ENCODE measurements at places on chromosomes 1 and 21.

- DNase-seq = no peak
Measured at GRCh38 chr1:159853417-159854115, 8.9 kb downstream of the VSIG8 start.

DNA sequence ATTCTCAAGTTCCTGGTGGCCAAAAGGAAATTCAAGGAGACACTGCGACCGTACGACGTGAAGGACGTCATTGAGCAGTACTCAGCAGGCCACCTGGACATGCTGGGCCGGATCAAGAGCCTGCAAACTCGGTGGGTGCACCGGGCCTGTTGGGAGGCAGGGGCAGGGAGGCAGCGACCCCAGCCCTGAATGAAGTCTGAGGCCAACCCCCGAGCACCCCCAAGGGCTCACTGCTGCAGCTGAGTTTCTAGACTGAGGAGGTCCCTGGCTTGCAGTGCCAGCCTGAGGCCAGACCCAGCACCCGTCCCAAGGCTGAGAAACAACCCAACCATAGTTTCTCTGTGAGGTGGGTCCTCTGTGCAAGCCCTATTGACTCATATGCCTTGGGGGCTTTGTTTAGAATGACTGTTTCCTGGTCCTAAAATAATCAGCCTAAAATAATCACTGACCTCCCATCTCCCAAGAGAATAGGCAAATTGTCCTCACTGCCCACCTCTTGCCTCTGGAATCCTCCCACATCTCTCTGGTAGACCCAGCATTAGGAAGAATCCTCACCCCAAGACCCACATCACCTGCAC lies 27.1 kb downstream of the CITED4 start:
- no peak for DNase-seq

GRCh38 chr1:162697140-162697895 lies 65.1 kb downstream of the DDR2 start:
- DNase-seq = no peak

- DNase-seq = no peak
Measured at GRCh38 chr1:239558991-239559390, 172.6 kb downstream of the CHRM3 start.

DNA sequence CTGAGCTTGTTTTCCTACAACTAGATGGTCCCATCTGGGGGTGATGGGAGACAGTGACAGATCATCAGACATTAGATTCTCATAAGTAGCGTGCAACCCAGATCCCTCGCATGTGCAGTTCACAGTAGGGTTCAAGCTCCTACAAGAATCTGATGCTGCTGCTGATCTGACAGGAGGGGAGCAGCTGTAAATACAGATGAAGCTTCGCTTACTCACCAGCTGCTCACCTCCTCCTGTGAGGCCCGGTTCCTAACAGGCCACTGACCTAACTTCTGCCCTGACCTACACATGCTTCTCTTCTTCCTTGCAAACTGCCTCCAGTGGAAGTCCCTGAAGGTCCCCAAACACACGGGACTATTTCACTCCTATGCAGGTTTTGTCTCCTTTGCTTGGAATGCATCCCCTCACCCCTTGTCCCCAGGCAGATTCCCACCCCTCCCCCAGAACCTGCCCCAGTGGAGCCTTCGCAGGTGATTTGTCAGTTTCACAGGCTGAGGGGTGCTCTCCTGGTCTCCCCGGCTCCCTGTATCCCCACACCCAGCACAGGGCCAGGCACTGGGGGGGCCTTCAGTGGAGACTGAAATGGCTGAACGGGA lies 5.7 kb upstream of the ZBTB48 start:
- no peak for DNase-seq

- no peak for DNase-seq
Measured at GRCh38 chr1:165281207-165281901, 75.2 kb downstream of the LMX1A start.

DNA sequence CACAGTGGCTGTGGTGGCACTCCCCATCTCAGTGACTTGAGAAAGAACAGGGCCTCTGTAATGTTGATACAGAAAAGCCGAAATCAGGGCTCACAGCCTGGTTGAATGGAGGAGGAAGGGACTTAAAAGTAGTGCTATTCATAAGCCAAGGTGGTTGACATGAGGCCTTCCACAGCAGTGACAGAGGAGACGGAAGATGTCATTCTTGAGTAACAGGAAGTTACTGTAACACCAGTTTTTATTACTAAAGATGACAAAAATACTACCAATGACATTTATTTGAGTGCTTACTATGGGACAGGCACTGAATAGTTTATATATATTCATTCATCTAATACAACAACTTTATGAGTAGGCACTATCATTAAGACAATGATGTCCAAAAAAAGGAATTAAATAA lies 52.8 kb upstream of the GNG12 start:
- no peak for DNase-seq

DNA sequence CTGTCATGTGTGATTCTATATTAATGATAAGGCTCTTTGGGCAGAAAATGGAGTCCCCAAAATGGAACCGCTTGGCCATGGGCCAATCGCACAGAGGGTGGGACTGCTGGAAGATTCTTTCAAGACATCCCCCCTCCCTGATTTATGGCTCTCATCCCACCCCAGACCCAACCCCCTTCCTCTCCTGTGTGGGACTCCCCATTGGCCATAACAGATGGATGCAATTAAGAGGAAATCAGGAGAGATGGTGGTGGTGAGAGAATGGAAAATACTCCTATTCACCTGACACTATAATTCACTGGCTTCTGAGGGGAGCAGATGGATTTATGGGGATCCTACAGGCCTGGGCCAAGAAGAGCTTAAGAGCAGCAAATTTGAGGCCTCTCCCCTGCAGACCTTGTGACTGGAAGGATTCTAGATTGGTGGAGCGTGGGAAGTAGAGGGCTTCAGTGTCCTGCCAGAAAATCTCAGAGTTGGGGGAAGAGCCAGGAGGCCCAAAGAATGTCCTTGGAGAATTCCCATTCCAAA lies 1.7 kb downstream of the IGFN1 start:
- DNase-seq = no peak

DNA sequence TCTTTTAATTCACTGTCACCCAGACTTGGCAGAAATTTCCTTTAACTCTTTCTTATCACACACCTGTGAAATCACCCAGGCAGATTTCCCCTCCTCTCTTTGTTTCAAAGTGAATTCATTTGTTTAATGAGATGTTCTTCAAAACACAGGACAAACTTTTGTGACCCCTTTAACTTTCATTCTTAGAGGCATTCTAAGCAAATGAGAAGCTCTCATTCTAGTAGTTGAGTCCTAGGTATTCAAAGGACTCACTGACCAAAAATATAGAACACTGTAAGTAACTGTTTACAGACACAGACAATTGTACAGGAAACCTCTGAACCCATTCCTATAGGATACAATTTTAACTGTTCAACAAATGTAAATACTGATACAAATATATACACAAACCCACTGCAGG lies 16.9 kb downstream of the LRRC8C start:
- DNase-seq = no peak

DNA sequence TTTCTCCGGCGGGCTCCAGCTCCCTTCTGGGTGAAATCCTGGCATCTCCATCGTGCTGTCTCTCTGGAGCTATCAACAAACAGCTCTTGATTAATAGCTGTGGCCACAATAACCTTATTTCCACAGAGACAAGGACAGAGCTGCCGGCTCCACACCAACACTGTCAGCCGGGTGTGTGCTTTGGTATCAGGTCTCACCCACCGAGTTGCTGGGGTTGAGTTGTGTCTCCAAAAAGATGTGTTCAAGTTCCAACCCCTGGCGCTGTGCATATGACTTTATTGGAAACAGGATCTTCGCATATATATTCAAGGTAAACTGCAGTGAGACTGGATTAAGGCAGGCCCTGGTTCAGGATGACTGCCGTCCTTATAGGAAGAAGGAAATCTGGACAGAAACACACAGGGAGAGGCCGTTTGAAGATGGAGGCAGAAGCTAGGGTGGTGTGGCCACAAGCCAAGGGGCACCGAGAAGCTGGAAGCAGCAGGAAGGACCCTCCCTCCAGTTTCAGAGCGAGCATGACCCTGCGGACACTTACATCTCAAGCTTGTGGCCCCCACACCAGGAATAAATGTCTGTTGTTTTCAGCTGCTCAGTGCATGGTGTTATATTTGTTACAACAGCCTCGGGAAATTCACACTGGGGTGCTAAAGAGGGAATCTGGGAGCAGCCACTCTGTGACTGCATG lies 88.4 kb upstream of the TMPRSS2 start:
- no peak for DNase-seq

- DNase-seq = no peak
Measured at GRCh38 chr1:185869590-185869989, 135.4 kb downstream of the HMCN1 start.

GRCh38 chr1:167158111-167158812 lies 62.4 kb upstream of the POU2F1 start:
- no peak for DNase-seq

DNA sequence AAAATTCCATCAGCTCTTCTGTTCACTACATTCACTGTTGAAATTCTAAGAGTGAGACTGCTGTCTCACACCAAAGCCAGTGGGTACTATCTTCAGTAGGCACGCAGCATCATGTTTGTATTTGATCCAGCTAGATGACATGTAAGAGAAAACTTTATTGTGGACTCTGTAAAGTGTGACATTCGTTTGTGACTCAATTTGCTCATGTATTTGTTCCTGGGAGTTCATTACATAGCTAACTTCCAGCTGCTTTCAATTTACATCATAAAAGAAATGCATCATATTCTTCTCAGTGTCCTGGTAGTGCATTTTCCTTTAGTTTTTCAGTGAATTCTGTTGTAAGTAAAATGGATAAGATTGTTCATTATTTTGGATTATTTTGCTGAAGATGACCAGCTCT lies 31.4 kb downstream of the CTH start:
- DNase-seq = no peak

DNA sequence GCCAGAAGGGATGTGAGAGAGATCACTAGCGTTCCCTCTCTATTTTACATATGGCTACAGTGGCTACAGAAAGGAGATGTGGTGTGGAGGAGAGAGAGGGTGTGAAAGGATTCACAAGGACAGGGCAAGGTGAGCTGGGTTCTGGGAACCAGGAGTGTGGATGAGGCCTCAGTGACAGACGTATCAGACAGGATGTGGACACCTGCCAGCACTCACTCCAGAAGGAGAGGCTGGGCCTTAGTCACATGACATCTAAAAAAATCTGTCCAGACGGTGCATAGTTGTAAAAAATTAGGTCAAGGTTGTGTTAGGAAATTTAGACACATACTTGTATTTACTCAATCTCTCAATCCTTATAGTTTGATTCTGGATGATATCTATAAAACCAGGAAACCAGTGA lies 10.6 kb downstream of the TRIM67 start:
- no peak for DNase-seq

DNA sequence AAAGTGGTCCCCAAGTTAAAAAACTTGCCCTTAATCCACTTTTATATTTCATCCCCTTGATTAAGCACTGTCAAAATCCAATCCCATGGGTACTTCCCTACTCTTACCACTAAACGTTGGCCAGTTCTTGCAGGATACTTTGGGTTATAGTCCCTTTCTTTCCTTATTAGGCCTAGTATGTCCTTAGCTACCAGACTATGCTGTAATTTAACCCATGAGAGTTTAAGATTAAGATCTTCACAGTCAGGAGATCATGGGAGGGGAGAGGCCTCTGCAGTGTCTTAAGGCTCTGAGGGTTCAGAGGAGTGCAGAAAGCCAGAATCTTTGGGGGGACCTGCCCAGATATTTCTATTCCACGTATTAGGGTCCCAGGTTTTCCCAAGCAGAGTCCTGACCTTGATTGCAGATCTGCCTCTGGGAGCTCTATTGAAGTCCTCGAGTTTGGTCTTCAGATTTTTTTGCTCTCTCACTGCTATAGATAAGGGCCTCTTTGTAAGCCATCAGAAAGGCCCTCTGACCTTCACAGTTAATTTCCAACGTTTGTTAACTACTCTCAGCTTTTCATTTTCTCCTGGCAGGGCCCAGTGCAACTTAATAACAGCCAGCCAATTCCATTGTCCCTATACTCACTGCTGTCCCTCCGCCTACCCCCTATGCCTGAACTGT lies 9.0 kb upstream of the CGN start:
- no peak for DNase-seq

DNA sequence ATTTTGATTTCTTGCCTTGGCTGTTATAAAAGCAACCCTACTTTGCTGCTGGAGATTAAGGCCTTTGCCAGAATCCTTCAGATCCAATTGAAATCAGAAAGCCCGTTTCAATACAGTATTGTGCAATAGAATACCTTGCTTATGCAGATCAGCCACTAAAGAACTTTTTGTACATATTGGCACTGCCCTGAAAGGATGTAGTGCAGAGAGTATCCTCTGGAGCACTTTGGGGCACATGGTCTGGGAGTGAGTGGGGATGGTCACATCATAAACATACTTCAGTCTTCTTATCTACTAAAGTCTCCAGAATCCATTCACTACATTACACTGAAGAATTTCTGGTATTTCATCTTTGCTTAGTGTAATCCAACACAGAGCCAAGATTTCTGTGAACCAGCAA lies 189.0 kb downstream of the CENPF start:
- DNase-seq = no peak

GRCh38 chr1:230109066-230109465 lies 42.0 kb downstream of the GALNT2 start:
- no peak for DNase-seq

- no peak for DNase-seq
Measured at GRCh38 chr1:1218524-1219200, 4.7 kb upstream of the TNFRSF4 start.

GRCh38 chr1:80023358-80023757 lies 1016.8 kb upstream of the ADGRL4 start:
- DNase-seq = no peak

GRCh38 chr1:46539972-46540371 lies 11.5 kb downstream of the KNCN start:
- DNase-seq = no peak

GRCh38 chr21:33458861-33459260 lies 20.9 kb downstream of the TMEM50B start:
- no peak for DNase-seq

- DNase-seq = no peak
Measured at GRCh38 chr21:22585558-22585957, 1587.3 kb downstream of the NCAM2 start.

DNA sequence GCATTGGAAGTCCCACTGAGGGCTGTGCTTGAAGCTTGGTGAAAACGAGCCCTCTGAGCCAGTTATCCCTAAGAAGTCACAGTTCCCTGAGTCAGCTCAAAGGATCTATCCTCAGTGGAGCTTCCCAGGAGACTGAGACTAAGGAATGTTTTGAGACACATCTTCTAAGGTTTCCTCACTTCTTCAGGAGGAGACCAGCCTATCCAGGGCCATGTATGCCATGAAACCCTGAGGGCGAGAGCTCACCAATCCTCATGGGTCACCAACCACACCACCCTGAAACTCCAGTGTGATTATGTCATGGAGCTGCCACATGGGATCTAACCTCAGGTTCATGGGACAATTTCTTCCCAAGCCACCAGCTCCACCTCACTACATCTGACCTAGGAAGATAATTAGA lies 7.6 kb upstream of the TIE1 start:
- DNase-seq = no peak

- no peak for DNase-seq
Measured at GRCh38 chr21:41801321-41802197, 34.7 kb upstream of the RIPK4 start.

- no peak for DNase-seq
Measured at GRCh38 chr1:113804421-113805255, 7.6 kb downstream of the RSBN1 start.

DNA sequence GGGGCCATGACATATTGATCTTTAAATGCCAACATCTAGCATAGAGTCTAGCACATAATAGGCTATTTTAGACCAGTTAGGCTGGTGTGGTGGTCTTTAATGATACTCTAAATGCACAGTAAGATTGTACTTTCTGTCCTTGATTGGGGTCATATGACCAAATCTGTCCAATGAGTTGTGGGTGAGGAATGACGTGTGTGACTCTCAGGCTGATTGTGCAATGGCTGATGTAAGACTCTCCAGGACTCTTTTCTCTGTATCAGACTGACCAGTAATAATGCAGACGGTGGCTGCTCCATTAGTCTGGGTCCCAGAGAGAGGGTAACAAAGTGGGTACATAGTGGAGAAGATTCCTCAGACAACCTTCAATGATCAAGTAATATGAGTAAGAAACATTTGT lies 541.6 kb upstream of the CAMK1G start:
- DNase-seq = no peak
